ENCODE measurements at places on chromosomes 4 and X. TPM values are rescaled to one million over a fixed set of nuclear protein-coding genes. Genes with fewer than 3 reads are reported as not detected.
A peak's percentile ranks its signal among the peaks of the same experiment; 100 is the strongest.

DNA sequence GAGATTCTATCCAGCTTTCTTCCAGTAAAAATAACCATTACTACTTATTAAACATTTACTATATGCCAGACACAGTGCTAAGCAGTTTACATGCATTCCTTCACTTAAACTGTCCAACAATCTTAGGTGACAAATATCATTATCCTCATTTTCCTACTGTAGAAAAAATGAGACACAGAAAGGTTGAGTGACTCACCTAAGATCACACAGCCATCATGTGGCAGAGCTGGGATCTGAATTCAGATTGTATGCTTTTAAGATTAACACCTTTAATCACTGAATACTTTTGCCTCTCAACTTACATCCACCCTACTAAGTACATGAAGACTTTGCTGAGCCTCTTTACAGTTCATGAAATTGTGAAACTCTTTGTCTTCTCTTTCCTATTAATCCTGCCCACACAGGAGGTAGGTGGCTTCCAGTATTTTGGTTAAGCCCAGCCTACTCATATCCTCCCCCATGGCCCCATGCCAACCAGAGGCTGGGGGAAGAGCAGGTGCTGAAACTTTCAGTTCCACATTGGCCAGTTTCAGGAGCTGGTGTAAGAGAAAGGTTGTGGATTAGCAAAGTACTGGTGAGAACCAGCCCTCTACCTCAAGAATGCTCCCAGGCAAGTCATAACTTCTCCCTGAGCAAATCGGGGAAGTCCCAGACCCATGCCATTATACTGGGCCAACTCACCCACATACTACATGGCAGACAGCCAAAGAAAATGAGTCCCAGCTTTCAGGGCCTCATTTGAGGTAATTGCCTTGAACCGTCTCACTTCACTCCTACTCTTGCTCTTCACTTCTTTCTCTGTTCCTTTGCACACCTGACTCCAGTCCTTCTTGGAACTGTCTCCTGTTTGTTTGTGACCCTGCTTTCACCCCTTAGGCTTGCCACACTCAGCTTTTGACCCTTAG is 211.1 kb downstream of the GUCY2F start:
- DNase-seq = peak; percentile 46

GRCh38 chr4:4350909-4351308 is 36.0 kb upstream of the NSG1 start:
- no peak for DNase-seq

DNA sequence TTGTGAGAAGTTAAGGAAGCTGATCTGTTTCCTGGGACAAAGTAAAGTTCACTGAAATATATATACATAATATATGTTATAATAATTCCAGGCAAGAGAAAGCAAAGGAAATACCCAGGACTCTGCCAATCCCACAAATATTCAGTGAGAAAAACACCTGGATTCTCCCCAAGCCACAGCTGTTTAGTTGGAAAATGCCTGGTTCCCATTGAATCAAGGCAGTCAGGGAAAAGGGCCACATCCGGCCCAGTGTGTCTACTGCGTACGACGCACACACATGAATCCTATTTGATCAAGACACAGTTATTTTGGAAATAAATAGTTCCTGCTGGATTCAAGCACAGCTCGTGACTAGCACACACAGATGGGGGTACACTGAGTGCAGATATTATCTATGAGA is 6.3 kb upstream of the DCHS2 start:
- peak; percentile 29 for DNase-seq

DNA sequence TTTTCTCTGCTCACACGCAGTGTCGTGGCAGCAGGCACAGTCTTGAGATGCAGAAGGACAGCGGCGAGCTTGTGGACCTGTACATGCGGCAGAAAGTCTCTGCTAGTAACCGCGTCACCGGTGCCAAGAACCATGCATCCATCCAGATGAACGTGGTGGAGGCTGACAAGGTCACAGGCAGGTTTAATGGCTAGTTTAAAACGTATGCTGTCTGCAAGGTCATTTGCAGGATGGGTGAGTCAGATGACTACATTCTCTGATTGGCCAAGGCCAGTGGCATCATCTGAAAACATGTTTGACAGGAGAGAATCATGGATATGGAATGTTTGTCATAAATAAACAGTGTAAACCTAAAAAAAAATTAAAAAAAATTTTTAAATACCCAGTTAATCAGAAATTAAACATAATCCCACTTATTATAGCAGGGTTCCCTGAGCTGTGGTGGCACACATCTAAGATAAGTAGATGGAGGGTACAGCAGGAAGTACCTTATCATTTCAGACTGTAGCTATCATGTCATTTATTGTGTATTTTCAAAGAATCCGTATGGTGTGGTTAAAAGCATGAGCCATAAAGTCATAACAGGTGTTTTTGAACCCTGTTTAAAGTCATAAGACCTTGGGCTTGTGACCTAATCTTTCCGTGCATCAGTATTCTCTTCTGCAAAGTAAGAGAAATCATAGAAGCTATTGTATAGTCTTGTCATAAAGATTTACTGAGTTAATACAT is 7.5 kb upstream of the BMP2K start:
- DNase-seq = peak; percentile 40

- peak; percentile 41 for DNase-seq
Observed at GRCh38 chr4:168847771-168848502, 162.1 kb downstream of the CBR4 start.

DNA sequence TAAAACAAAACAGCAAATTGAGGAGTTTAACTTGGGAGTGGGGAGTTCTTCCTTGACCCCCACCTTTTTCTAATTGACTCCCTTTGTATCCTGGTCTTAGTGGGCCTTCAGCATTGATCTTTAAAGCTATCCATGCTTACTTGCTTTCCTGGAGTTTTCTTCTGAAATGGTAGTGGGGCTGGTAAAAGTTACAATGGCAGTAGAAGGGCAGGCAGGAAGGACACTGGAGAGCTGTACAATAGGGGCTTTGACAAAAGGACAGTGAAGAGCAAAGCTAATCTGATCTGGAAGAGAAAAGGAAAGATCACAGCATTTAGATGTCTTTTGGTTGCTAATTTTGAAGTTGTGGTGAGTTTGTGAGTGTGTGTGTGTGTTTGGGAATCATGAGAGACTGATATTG is 111.5 kb downstream of the MID1 start:
- no peak for DNase-seq

DNA sequence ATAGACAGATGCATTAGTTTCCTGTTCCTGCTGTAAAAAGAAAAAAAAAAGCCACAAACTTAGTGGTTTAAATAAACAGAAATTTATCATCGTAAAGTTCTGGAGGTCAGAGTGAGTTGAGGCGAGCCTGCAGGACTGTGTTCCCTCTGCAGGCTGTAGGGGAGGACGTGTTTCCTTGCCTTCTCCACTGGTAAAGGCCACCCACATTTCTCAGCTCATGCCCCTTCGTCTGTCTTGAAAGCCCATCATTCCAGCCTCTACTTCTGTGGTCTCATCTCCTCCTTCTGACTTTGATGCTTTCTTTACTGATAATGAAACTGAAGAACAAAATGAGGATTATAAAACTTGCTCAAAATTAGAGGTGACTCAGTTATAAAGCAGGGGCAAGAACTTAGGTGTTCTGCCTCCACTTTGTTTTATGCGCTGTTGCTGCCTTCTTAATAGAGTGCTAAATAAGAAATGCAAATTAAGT is 143.0 kb downstream of the STIM2 start:
- no peak for DNase-seq

DNA sequence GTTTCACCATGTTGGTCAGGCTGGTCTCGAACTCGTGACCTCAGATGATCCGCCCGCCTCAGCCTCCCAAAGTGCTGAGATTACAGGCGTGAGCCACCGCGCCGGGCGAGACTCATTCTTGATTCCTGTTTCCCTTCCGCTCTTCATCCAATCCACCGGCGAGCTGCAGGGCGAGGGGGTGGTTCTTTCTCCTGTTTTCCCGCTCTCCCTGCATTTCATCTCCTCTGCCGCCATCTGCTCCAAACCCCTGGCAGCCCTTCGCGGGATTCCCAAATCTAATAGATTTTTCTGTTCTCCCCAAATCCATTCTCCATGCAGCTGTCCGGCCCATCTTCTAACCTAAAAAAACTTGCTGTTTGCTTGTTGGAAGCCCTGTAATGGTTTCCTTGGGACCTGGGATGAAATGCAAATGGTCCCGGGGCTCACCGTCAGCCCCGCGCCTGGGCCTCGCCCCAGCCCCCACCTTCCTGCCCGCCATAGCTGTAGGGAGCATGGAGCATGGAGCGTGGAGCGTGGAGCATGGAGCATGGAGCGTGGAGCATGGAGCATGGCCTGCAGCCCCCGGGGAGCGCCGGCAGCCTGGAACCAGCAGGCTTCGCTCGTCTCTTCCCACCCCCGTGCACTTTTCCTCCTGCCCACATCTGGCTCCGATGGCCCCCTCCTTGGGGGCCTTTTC is 1.1 kb downstream of the ZFP42 start:
- DNase-seq = no peak

DNA sequence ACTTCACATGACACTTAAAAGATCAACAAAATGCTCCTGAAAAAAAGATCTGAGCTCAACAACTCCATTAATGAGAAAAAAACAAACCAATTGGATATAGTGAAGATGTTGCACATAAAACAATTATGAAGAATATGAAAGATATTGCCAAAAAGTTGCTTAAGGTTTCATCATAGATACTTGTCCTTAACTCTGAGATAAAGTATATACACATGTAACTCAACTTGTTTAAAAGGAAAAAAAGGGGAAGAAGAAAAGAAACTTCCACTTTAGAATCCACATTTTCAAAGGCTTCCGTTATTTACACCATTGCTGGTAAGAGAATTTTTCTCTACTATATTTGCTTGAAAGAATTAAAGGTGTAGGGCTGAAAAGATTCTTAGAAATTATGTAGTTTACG is 2.7 kb downstream of the AFAP1 start:
- no peak for DNase-seq

- no peak for DNase-seq
Observed at GRCh38 chr4:24475756-24476155, 108.6 kb downstream of the DHX15 start.

- no peak for DNase-seq
Observed at GRCh38 chr4:41454423-41454822, 83.5 kb upstream of the LIMCH1 start.

DNA sequence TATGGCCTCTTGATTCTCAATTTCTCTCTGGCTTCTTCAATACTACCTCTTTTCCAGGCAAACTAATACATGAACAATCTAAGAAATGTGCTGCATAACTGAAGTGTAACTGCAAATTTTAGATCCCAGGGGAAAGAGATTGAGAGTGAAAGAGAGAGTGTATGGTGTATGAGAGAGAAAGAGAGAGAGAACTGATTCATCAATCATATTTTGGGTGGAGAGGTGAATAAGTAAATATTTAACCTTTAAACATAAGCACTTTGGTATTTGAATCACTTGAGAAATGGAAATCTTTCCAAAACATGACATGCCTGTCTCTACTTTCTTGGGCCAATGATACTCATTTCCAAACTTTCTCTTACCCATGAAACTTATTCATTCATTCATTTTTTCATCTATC is 147.2 kb upstream of the DIPK2B start:
- DNase-seq = no peak

GRCh38 chrX:130563476-130563875 is 161.7 kb downstream of the RBMX2 start:
- DNase-seq = no peak

- DNase-seq = peak; percentile 4
Observed at GRCh38 chr4:6840062-6840976, 57.8 kb downstream of the KIAA0232 start.

- DNase-seq = no peak
Observed at GRCh38 chr4:97500423-97500822, 642.9 kb downstream of the STPG2 start.

GRCh38 chr4:138174981-138175794 is 67.0 kb downstream of the SLC7A11 start:
- no peak for DNase-seq

- DNase-seq = no peak
Observed at GRCh38 chr4:109162759-109163158, 139.7 kb downstream of the COL25A1 start.

- no peak for DNase-seq
Observed at GRCh38 chrX:16785247-16786138, 773 bp upstream of the TXLNG start.

DNA sequence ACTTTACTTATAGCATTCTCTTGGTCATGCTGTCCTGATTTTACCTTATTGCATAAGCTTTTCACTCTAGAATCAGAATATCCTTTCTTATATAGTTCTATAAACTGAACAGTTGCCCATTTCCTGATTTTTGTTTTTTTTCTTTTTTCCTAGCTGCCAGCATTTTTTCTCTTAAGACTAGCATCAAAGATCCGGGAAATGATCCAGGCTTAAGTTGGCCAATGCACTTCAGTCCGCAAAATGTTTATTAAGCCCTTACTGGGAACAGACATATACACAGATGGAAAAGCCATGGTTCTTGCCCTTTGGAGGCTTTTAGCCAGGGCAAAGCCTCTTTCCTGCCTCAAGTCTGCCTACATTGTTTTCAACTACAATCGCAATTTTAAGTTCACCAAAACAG is 10.1 kb upstream of the BMP2K start:
- DNase-seq = no peak

DNA sequence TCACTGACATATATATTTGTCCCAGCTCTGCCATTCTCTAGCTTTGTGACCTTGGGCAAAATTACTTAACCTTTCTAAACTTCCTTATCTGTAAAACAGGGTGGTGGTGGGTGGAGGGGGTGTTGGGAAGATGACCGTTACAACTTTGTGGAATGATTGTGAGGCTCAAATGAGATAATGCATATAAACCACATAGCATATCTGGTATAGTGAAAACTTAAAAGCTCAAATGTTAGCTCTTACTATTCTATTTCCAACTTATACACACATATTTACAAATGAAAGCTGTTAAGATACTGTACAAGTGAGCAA is 52.9 kb upstream of the HPRT1 start:
- DNase-seq = no peak

DNA sequence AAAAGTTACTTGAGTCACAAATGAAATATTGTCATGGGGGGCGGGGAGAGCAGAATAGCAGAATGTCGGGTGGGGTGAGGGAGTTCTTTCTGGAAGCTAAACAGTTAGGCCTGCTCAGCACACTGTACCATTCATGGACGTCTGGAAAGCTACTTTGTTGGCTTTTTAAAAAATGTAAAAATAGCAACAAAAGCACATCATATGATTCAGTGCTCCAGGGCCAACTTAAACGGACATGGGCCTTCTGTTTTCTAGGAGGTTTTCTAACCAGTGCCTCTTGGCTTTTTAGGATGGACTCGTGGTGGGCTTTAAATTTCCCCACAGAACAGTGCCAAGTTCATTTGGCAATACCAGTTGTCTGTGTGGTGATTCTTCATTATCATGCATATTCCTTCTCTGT is 57.4 kb upstream of the CLCN4 start:
- no peak for DNase-seq

GRCh38 chrX:118495958-118496762 is 545 bp downstream of the DOCK11 start:
- peak; percentile 22 for DNase-seq

Gene CT45A5
- total RNA-seq = 4.1 TPM

Gene TRIM61
- total RNA-seq = 3.9 TPM

Gene SLC38A5
- not detected for total RNA-seq

Gene ODAM
- not detected for total RNA-seq

Gene LANCL3
- 1.8 TPM for total RNA-seq

Gene TRMT44
- 13.0 TPM for total RNA-seq

Gene KLHL13
- 7.8 TPM for total RNA-seq

Gene CENPVL3
- total RNA-seq = not detected

Gene EXOC1L
- total RNA-seq = not detected

Gene MAGEB10
- not detected for total RNA-seq

Gene ADGRG4
- total RNA-seq = 0.02 TPM

Gene ARHGEF6
- 3.5 TPM for total RNA-seq

Gene ZCCHC18
- total RNA-seq = 1.2 TPM

Gene S100P
- total RNA-seq = not detected

Gene RAI2
- total RNA-seq = not detected

Gene PCSK1N
- not detected for total RNA-seq

Gene ARR3
- not detected for total RNA-seq

Gene ZXDA
- total RNA-seq = 0.16 TPM
